Hippocampal formation (tissue), 2 donors: ENCODE measurements at places on chromosomes 2 and 18.

- DNase-seq = peak; percentile 41
Measured at GRCh38 chr2:240387669-240388358, 47.6 kb upstream of the GPC1 start.

- DNase-seq = no peak
Measured at GRCh38 chr18:4248686-4249085, 206.4 kb downstream of the DLGAP1 start.

GRCh38 chr2:191382801-191383200 is 137.6 kb downstream of the MYO1B start:
- no peak for DNase-seq

- DNase-seq = no peak
Measured at GRCh38 chr2:207385076-207385475, 144.7 kb upstream of the CREB1 start.

DNA sequence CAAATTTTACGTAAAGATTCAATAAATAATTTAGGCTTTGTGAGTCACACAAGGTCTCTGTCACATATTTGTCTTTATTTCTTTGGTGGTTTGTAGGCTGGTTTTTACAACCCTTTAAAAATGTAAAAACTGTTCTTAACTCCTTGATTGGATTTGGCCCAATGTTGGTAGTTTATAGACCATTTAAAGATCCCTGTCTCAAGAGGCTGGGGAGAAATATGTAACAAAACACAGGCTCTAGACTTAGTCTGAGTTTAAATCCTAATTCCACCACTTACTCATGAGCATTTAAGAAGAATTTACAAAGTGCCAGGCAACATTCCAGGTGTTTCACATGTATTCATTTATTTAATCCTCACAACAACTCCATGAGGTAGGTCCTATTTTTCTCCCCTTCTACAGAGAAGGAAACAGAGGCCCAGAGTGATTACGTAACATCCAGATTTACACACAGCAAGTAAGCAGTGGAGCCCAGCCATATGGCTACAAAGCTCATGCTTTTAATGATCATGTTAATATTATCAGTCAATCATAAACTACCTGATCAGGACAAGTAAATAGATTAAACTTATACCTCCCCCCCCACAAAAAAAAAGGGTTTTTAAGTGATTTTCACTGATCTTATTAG is 416.6 kb upstream of the ACVR2A start:
- DNase-seq = no peak

- no peak for DNase-seq
Measured at GRCh38 chr2:124328397-124328796, 303.3 kb downstream of the CNTNAP5 start.

DNA sequence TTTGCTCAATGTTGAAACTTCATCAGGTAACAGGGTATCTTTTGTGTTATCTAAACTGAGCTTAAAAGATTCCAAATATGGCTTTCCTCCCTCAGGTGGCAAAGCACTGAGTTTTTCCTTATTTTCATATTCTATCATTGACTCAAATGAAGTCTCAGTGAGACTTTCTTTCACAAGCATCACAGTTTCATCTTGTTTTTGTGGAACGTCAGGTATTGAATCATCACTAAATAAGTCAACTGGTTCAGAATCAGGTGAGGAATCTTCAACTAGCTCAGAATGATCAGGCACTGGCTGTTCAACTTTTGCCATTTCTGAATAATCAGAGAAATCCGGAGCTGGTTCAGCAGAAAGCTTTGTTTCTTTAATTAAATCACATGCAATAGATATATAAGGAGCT is 24.6 kb downstream of the RTN4 start:
- no peak for DNase-seq

DNA sequence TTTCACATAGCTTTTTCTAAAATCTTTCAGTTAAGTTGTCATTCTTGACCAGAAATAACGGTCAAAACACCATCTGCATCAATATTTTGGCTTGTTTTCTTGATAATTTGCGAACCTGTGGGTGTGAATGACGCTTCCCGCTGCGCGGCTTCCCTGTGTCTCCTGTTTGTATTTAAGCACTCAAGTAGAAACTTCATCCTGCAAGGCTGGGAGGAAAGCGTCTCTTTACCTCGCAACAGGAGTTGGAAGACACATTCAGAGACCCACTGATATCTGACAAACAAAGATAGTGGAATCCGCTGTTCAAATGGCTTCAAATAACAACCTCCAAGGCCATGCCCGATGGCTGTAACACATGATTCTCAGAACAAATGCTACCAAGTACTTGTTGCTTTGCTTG is 704.9 kb downstream of the DCDC2C start:
- DNase-seq = no peak

DNA sequence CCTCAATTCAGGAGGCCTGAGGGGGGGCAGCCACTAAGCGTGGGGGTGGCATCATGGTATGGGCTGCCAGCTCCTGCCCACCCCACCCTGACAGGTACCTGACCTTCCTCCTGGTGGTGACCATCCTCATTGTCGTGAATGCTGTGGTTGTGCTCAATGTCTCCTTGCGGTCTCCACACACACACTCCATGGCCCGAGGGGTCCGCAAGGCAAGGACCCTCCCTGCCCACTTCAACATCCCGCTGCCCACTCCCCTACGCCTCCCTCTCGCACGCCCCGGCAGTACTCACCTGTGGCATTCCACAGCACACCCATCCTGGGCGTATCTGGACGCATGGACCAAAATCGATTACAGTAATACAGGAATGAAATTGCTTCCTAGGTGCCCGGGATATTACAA is 4.0 kb downstream of the CHRNG start:
- no peak for DNase-seq

GRCh38 chr2:169110916-169111315 is 41.6 kb downstream of the DHRS9 start:
- no peak for DNase-seq

- DNase-seq = no peak
Measured at GRCh38 chr2:48424866-48425265, 105.1 kb upstream of the STON1 start.

DNA sequence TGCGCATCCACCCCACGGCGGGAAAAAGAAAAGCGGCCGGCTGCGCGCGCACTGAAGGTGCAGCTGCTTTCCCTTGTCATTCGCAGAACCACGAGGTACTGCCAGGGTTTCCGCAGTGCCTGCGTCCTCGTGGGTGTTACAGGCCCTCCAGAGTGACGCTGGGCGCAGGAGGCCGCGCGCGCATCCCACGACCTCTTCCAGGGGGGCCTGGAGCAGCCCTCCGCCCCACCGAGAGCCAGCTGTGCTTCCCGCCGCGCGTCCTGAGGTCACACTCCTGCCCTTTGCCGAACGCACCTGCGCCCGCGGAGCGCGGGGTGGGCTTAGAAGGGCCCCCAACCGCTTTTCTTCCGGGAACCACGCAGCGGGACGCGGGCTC is 378 bp upstream of the IAH1 start:
- peak; percentile 35 for DNase-seq

- DNase-seq = no peak
Measured at GRCh38 chr2:161239326-161240109, 68.7 kb upstream of the PSMD14 start.

DNA sequence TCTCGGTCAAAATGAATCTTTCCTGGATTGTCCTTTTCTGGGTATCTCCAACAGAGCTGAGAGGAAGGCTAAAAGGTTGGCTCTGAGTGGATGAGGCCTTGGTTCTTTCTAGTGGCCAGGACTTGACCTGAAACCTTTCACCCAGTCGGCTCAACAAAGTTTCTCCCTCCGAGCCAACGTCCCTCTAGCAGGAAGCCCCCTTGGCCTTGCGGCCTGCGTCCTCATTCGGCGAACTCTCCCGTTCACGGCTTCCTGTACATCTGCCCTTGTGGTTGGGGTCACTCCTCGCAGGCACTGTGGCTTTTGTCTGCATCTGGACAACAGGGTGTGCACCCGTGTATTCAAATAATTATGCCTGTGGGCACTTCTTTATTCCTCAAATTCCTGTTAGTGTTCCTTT is 9.4 kb upstream of the SIX3 start:
- DNase-seq = no peak

DNA sequence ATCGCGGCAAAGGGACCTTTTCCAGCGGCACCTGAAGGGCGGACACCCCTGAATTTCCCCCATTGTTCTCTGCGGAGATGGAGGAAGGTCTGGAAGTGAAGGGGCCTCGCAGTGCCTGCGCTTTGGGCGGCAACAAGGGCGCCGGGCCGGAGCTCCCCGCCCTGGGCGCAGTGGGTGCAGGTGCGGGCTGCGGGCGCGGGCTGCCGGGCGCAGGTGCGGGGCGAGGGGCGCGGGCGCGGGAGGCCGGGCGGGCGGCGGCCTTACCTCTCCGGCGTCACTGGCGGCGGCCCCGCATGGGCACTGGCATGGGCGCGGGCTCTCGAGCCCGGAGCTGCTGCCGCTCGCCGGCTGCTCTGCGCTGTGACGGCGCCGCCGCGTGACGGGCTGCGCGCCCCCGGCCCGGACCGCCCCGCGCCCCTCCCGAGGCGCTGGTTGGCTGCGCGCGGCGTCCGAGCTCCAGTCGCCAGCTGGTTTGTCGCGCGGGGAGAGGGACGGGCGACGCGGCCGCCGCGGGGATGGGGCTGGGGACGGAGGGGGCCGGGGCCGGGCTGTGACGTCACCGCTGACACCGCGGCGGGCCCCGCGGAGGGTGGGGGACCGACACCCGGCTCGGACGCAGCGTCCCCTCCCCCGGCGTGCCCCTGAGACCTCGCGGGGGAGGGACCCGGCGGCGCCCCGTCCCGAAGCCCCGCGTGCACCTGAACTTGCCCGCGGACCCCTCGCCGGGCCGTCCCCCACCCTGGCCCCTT is at the start of gene KIF1A:
TSS of gene KIF1A (minus strand) at position 362 of the 749 bp plus-strand sequence. CDS start 22,467 bp downstream, outside the sequence.
- peak; percentile 90 for DNase-seq

DNA sequence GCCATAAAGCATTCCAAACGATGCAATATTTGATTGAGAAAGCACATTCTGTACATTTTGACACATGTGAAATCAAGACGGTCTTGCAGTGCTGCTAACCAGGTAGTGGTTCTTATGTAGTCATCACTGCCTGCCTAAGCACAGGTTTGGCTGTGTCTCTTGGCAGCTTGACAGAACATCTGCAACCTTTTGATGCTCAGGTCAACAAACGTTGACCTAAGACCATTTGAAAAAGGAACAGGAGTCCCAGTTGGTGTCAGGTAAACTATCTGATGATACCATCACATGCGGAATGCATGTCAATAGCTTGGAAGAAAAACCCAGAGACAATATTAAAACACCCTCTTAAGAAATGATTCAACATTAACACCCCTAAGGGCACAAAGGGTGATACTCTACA is 80.7 kb downstream of the L3MBTL4 start:
- no peak for DNase-seq

DNA sequence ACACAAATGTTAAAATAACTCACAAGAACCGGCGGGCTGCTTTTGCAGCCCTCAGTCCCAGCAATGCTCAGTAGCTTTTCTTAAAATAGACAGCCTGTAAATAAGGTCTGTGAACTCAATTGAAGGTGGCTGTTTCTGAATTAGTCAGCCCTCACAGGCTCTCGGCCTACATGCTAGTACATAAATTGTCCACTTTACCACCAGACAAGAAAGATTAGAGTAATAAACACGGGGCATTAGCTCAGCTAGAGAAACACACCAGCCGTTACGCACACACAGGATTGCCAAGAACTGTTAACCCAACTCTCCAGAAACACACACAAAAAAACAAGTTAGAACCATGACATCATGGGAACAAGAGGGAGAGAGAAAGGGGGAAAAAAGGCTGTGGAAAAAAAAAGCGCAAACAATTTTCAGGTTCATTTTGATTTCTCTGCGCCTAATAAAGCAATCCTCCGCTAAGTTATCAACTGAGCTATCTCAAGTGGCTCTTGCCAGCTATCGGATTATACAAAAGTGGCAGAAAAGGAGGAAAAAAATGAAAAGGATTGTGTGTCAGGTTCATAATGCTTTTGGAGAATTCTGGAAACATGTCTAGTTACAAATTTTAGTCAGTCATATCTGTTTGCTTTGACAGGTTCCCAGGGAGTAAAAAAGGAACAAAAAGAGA is 89.1 kb downstream of the ZEB2 start:
- no peak for DNase-seq

GRCh38 chr2:152740743-152741328 is 22.4 kb downstream of the ARL6IP6 start:
- peak; percentile 66 for DNase-seq

DNA sequence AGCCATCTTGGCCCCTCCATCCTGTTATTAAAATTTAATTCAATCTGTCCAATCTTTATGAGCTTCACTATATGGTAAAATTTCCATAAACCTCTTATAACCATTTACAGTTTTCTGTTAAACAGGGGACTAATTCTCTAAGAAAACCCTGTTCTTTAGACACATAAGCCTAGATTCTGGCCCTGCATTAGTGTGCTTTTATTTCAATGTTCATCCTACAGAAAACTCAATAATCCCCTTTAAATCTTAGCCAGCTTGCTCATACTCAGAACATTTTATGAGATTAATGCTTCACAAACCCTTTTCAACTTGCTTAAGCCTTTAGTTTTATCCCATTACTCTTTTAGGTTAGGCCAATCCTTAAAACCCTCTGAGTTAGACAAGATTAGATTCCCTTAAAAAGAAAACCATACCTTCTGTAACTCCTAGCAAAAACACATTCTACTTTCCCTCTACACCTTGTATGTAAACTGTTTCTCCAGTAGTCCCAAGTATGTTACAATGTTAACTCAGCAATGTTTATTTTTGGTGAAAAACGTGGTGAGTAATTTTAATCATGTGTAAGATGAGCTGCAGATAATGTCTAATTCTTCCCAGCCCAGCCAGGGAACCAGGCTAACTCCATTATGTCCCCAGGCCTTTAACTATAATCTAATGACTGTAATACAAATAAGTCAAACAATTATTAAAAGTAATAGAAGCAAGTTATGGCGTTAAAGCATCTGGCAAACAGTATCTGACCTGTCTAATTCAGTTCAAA is 1953.4 kb upstream of the LRRTM1 start:
- DNase-seq = no peak

DNA sequence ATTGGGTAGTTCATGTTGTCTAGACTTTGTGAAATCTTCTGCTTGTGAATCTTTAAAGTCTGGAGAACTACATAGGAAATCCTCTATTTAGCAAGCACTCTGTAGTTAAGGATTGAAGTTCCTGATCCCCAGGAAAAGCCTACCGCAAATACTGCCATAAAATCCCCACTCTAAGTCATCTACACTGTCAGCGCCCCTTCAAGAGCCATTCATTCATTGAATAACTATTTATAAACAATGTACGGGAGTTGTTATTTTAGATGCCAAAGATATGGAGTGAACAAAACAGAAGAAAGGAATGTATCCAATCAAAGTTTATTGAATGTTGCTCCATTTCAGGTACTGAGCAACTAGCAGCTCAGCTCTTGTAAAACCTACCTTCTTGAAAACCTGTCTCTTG is 36.5 kb upstream of the SLC39A10 start:
- no peak for DNase-seq

GRCh38 chr2:202723746-202724145 is 89.0 kb downstream of the FAM117B start:
- no peak for DNase-seq
